ENCODE measurements at places on chromosomes 5 and 9.

- DNase-seq, result no peak
Measured at GRCh38 chr5:179260324-179261070, 84.8 kb downstream of the ADAMTS2 start.

DNA sequence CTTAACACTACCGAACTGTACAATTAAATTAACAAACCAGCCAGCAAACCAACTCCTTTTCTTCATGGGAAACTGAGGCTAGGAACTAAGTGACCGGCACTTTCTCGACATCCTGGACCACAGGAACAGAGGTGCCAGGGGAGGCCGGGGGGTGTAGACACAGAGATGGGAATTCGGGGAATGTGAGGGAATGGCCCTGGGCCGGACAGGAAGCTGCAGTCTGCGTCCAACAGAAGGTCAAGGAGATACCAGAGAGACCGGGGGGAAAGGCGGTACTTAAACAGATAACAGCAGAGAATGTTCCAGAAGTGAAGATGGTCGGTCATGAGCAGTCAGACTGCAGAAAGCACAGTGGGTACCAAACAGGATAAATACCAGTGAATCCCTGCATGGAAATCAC, 40.3 kb downstream of the DBH start:
- DNase-seq, result no peak

DNA sequence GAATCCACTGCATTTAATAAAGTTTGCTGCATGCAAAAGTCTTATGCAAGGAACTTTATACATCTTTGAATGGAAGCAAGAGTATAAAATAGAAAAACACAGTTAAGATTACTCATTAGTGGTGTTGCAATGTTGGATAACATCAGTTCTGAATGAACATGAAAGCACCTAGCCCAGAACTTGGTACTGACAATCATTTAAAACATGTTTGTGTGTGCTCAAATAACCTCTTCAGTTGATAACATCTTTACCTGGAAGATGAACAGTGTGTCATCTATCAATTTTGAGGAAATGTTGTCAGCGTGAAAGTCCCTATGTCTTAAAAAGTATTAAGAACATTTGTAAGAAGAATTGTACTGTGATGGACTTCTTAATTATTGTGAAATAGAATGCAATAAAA, 370.4 kb upstream of the GRAMD2B start:
- no peak for DNase-seq

DNA sequence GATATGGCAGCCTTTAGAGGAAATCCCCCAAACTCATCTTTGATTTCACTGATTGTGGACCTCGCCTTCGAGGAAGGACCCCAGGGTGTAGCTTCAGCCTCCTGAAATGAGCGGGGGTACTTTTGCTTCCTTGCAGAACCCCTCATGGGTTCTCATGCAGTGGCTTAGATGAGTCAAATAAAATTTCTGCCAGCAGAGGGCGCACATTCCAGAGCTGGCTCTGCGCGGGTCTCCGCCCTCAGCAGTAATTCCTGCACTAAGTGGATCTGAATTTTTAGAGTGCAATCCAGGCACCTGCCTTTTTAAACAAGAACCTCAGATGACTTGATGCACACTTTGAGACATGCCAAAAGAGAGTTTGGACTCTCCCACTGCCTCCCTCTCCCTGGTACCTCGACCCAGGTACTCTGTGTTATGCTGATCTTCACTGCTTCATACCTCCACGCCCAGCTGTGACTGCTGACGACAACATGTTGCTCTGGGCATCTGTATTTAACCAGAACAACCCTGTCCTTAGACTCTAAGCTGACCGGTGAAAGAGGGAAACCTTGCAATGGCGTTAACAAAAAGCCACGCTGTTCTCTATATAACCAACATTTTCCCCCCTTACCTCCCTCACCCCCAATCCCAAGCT, 7.3 kb downstream of the EGFLAM start:
- peak; percentile 58 for DNase-seq

DNA sequence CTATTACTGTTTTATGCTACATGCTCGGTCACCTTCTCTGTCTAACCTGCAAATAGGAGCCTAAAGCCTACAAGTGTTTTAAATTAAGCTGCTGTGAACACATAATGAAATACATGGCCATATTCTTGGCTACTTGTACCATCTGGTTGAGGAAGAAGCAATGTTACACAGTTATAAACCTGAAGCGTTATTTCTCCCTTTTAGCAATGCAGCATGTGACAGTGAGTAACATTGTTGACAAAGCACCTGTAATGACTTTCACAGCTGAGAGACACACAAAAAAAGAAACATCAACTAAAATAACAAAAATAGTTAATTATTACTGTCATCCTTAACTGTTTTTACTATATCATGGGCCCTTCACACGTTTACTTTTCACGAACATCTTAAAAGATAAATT, 146.9 kb downstream of the RORB start:
- DNase-seq, result no peak

DNA sequence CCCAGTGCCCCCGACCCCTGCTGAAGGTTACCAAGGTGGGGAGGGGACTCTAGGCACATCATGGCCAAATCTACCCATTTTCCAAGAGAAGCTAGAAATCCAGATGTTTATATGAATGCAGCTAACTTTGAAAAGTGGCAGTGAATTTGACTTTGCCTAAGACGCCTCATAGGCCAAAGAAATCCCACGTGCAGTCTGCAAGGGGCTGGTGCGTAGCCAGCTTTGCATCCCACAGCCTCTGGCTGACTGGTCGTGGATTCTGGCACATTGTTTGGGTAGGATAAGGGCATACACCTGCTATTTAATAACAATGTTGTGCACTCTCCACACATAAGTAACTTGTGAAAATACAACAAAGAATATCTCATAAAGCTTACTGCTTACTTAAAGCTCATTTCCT, 3.5 kb upstream of the GADD45G start:
- no peak for DNase-seq
